Activated T-helper 2 cell treated with anti-CD3 and anti-CD28 coated beads, Interferon-gamma antibody, Interleukin-2, Interleukin-4, amounts not matched to agents 10 μg/mL and 5 μg/mL and 100 μg/mL, durations not matched to agents 14 hours and 24 hours and 36 hours (primary cell): ENCODE measurements at places on chromosomes 16 and 17. TPM values are rescaled to one million over a fixed set of nuclear protein-coding genes. Genes with fewer than 3 reads are reported as not detected.

DNA sequence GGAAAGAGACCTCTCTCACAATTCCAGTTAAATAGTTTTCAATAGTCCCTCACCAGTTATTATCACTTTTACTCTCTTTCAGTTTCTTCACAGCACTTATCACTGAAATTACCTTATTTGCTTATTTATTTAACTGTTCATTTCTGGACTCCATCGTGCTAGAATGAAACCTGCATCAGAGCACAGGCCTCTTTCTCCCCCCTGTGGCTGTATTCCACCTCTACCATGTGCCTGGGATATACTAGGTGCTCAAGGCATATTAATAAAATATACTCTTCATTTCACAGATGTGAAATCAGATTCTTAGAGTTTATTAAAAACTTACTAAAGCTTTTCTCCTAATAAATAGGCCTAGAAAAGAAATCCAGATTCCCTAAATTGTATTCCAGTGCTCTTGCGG is 308.9 kb upstream of the MON1B start:
- H3K27ac ChIP-seq = no peak overlapping the region
- H3K27me3 ChIP-seq = no peaks in the 10 kb centered on the region
- no peak overlapping the region for H3K4me3 ChIP-seq
- no peak for DNase-seq
- no peaks in the 10 kb centered on the region for H3K4me1 ChIP-seq
- H3K36me3 ChIP-seq = no peaks in the 10 kb centered on the region

GRCh38 chr16:66900721-66901441 is 17.8 kb downstream of the CDH16 start:
- no peaks in the 10 kb centered on the region for H3K27me3 ChIP-seq
- H3K36me3 ChIP-seq = no peaks in the 10 kb centered on the region
- H3K27ac ChIP-seq = no peak overlapping the region
- no peak overlapping the region for H3K4me3 ChIP-seq
- H3K4me1 ChIP-seq = peaks cover 2% of the 10 kb centered on the region
- no peak for DNase-seq

The ASGR1 gene
- total RNA-seq = 1.7 and 1.8 TPM in 2 replicates

The NPIPA5 gene
- total RNA-seq = 13.8 and 16.0 TPM in 2 replicates
